ENCODE measurements at places on chromosomes 2 and 18.

- no peaks in the 10 kb centered on the region for H3K27me3 ChIP-seq
- no peak overlapping the region for H3K27ac ChIP-seq
- DNase-seq: no peak
- no peaks in the 10 kb centered on the region for H3K36me3 ChIP-seq
- H3K4me3 ChIP-seq: no peak overlapping the region
Observed at GRCh38 chr2:69449906-69450305, 12.7 kb upstream of the NFU1 start.

GRCh38 chr2:62071126-62071598 is 124.8 kb upstream of the B3GNT2 start:
- peak overlapping the region; percentile 44 for H3K27ac ChIP-seq
- H3K4me3 ChIP-seq: no peak overlapping the region
- no peaks in the 10 kb centered on the region for H3K4me1 ChIP-seq
- no peak for DNase-seq

DNA sequence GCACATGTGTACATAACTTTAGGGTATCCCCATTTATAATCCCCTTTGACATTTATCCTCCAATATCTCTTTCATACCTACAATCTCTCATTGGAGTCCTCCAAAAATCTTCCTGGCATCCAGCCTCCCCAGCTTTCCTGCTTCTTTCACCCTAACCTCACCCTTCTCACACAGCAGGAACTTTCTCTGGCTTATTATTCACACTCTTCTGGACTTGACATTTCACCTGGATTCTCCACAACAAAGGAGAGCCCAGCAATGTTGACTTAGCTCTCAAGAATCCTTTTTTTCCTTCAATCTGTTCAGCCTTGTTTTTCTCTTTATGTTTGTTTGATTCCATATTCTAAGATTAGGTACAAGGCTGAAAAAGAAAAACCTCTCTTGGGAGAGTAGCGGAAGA is 783.6 kb upstream of the ACVR2A start:
- no peak overlapping the region for H3K27ac ChIP-seq
- no peak overlapping the region for H3K4me3 ChIP-seq
- no peaks in the 10 kb centered on the region for H3K36me3 ChIP-seq
- DNase-seq: no peak

DNA sequence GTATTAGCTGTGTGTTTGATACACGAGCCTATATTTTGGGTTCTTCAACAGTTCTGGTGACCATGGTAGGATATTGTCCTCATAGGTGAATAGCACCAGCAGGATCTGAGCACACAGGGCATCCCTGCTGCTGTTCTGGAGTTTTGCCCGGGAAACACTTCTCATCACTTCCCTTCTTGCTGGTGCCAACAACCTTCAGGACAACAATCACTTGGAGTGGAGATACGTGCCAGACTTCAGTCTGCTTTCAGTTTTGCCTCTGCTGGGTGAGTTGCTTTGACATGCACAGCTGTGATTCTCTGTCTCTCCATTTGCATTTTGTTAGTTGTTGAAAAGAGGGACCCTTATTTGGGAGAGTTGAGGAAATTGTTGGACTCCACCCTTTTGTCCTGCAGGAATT is 1347.2 kb upstream of the DDX18 start:
- H3K27me3 ChIP-seq: no peaks in the 10 kb centered on the region
- no peaks in the 10 kb centered on the region for H3K4me1 ChIP-seq
- H3K27ac ChIP-seq: no peak overlapping the region
- H3K36me3 ChIP-seq: no peaks in the 10 kb centered on the region

- H3K4me3 ChIP-seq: no peak overlapping the region
- no peak for DNase-seq
- H3K27ac ChIP-seq: no peak overlapping the region
- H3K36me3 ChIP-seq: no peaks in the 10 kb centered on the region
Observed at GRCh38 chr2:69216535-69217332, 170.3 kb downstream of the GFPT1 start.

DNA sequence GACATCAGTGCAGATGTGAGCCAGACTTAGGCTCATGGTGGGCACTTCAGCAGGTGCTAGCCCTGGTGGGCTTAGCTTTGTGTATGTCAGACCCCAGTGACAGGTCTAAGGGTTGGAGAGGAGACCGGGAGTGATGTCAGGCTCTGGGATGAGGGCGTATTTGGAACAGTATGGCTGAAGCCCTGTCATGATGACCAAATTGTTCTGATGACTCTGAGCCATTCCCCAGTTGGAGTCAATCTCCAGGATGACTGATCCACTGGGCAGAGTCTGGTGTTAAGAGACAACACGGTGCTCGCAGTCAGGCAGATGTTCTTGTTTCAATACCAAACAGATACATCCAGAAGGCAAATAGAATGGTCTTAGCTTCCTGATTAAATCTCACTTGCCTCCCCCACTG is 241.5 kb downstream of the SOX11 start:
- H3K4me1 ChIP-seq: peaks cover 8% of the 10 kb centered on the region
- no peak overlapping the region for H3K27ac ChIP-seq
- H3K4me3 ChIP-seq: no peak overlapping the region
- H3K36me3 ChIP-seq: no peaks in the 10 kb centered on the region
- H3K27me3 ChIP-seq: no peaks in the 10 kb centered on the region

- no peaks in the 10 kb centered on the region for H3K4me1 ChIP-seq
- H3K4me3 ChIP-seq: no peak overlapping the region
Observed at GRCh38 chr2:144261336-144261735, 258.6 kb downstream of the ZEB2 start.

DNA sequence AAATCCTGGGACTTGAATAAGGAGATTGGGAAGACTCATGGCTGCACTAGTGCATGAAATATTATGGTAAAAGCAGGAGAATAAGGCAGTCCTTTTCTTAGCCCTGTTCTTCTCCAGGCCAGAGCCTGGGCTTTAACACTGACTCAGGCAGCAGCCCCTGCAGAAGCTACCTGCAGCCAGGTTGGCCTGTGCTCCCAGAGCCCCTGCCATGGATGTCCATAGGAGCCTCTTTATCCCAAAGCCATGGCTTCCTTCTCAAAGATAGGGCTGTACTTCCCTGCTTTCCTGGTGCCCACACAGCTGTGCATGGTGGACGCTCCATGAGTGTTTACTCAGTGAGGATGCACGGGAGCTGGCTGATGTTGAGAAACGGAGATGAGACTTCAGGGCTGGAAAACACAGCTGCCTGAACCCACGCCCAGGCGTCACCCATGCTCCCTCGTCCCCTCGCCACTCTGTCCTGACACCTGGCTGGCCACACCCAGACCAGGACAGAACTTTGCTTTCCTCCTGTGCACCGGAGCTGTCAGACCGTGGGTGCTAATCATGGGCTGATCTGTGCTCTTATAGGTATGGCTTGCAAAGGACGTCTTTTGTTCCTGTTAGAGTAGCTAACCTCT is 135.5 kb downstream of the GLI2 start:
- H3K36me3 ChIP-seq: no peaks in the 10 kb centered on the region
- no peak overlapping the region for H3K4me3 ChIP-seq
- no peaks in the 10 kb centered on the region for H3K27me3 ChIP-seq
- peaks cover 32% of the 10 kb centered on the region for H3K4me1 ChIP-seq
- DNase-seq: no peak

DNA sequence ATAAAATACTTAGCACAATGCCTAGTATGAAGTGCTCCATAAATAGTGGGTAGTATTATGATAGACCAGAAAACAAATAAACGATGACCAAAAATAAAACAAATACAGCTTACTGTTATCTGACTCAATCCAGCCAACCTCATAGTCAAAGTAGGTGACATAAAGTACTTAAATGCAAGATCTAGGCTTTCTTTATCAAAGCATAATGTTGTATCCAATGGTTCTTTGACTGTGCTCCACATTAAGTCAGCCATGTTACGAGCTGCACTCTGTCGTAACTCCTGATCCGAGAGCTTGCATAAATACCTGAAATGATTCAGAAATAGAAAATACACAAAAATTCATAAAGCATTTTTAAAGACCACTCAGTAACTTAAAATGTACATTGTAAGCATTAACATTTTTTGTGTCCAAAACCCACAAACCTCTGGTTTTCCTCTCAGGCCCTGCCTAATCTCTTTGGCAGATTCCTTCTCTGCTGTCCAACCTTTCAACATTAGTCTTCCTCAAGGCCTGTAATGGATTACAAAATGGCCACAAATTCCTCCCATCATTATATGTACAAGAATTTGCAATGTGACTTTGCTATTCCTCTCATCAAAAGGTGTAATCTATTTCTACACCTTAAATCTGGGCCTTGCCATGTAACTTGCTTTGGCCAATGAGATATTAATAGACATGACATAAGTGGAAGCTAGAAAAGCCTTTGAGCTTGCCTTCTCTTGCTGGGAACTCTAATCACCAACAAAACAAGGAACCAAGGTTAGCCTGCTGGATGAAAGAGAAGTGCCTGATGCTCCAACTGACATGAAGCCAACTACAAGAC is 90.6 kb downstream of the USP34 start:
- no peak overlapping the region for H3K4me3 ChIP-seq
- DNase-seq: no peak
- H3K27ac ChIP-seq: no peak overlapping the region
- H3K4me1 ChIP-seq: no peaks in the 10 kb centered on the region
- H3K36me3 ChIP-seq: peaks cover 8% of the 10 kb centered on the region

DNA sequence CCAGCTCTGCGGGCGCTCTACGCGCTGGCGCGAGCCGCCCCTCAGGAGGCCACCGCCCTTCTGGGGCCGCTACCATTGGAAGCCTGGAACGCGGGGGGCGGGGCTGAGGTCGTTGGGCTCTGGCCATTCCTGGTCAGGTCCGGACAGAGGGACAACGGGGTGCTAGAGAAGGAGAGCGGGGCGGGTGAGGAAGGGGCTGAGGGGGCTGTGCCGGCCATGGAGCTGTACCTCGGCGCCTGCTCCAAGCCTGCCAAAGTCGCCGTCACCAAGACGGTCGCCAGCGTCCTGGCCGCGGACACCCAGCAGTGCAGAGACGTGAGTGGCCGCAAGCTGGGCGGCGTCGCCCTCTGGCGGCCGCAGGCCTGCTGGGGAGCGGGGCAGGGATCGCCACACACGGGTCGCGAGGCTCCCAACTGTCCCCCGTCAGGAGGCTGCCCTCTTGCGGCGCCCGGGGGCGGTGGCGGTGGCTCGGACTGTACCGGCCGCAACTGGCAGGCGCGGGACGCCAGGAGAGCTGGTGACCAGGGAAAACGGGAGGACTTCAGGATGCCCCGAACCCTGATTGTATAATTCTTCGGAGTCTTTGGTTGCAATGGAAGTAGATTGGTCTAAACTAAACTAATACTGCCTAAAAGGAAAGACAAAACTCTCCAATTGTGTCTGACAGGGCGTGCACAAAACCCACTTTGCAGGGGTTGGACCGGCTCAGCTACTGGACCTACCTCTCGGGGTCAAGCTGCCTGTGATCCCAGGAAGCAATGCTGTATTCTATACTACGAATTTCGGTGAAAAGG is at the start of gene FSIP2:
Gene FSIP2, plus strand, starts transcription at position 126 of the 794 bp plus-strand sequence. Its CDS starts 91 bp downstream, at position 217.
- peak within 1 kb of the TSS; percentile 35 for H3K4me3 ChIP-seq
- peak; percentile 67 for DNase-seq
- no peaks in the 10 kb centered on the region for H3K36me3 ChIP-seq
- H3K27me3 ChIP-seq: no peaks in the 10 kb centered on the region

DNA sequence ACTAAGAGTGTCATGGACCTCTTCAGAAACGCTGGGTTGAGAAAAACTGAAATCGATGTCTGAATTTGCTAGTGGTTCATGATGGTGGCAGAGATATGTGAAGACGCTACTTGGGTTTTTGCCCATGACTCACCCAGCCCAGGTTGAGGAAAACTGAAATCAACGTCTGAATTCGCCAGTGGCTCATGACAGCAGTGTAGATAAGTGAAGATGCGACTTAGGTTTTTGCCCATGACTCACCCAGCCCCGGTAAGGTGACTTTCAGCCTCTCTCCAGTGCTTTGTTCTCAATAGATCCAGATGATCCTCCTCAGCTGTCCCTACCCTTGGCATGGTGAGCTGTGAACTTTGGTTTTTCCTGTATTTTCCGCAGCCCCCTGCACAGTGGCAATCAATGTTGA is 105.3 kb upstream of the SIX3 start:
- DNase-seq: no peak
- H3K27me3 ChIP-seq: no peaks in the 10 kb centered on the region
- H3K4me3 ChIP-seq: no peak overlapping the region
- no peaks in the 10 kb centered on the region for H3K36me3 ChIP-seq
- no peak overlapping the region for H3K27ac ChIP-seq
- H3K4me1 ChIP-seq: no peaks in the 10 kb centered on the region

GRCh38 chr2:44758591-44758990 is 182.9 kb upstream of the SIX3 start:
- H3K36me3 ChIP-seq: no peaks in the 10 kb centered on the region
- no peaks in the 10 kb centered on the region for H3K4me1 ChIP-seq
- DNase-seq: no peak
- no peak overlapping the region for H3K27ac ChIP-seq
- no peaks in the 10 kb centered on the region for H3K27me3 ChIP-seq
- no peak overlapping the region for H3K4me3 ChIP-seq

- H3K27me3 ChIP-seq: no peaks in the 10 kb centered on the region
- no peak overlapping the region for H3K4me3 ChIP-seq
- no peak overlapping the region for H3K27ac ChIP-seq
- DNase-seq: no peak
- no peaks in the 10 kb centered on the region for H3K36me3 ChIP-seq
- no peaks in the 10 kb centered on the region for H3K4me1 ChIP-seq
Observed at GRCh38 chr2:235877275-235877802, 290.8 kb downstream of the GBX2 start.

GRCh38 chr2:239947729-239948045 is 77.5 kb downstream of the NDUFA10 start:
- no peaks in the 10 kb centered on the region for H3K36me3 ChIP-seq
- peak; percentile 54 for DNase-seq
- H3K4me1 ChIP-seq: peaks cover 20% of the 10 kb centered on the region
- no peaks in the 10 kb centered on the region for H3K27me3 ChIP-seq
- no peak overlapping the region for H3K27ac ChIP-seq

DNA sequence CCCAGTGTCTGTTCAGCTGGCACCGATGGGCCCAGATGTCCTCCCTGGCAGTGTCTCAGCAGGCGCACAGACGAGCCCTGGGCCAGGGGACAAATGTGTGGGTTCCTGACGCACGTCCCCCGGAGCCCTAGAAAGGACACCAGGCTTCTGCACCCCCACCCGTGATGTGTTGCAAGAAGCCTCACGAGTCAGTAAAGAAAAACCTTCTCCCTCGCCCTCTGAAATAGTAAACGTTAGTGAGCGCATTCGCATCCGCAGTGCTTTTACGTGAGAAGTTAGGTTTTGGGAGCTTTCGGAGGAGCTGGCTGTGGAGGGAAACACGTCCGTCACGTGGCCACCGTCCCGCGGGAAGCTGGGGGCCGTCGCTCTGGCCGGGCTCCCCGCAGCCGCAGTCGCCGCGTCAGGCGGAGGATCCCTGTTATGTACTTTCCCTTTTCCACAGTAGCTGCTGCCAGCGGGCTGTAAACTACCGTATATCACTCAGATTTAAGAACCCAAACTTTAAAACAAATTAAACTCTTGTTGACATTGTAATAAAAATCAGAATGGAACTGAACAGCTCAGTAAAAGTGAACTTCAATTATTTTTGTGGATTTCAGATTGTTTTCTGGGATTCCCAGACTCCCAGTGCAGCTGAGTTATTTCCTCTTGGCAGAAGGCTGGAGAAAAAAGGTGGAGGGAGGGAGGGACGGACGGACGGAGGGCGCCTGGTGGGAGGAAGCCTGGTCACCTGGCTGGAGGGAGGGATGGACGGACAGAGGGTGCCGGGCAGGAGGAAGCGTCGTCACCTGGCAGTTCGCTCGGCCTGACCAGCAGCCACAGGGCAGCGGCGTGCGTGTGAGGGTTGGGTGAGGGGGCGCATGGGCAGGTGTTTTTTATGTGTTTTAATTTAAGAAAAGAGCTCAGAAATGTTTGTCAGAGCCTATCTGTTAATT is 112.1 kb downstream of the NFATC1 start:
- peaks cover 28% of the 10 kb centered on the region for H3K4me1 ChIP-seq
- H3K27ac ChIP-seq: peak overlapping the region; percentile 93

All from sigmoid colon (tissue), 7 donors.